ENCODE measurements at places on chromosomes 1 and 21.

- DNase-seq, result no peak
Observed at GRCh38 chr21:43861706-43862105, 3.3 kb upstream of the AGPAT3 start.

DNA sequence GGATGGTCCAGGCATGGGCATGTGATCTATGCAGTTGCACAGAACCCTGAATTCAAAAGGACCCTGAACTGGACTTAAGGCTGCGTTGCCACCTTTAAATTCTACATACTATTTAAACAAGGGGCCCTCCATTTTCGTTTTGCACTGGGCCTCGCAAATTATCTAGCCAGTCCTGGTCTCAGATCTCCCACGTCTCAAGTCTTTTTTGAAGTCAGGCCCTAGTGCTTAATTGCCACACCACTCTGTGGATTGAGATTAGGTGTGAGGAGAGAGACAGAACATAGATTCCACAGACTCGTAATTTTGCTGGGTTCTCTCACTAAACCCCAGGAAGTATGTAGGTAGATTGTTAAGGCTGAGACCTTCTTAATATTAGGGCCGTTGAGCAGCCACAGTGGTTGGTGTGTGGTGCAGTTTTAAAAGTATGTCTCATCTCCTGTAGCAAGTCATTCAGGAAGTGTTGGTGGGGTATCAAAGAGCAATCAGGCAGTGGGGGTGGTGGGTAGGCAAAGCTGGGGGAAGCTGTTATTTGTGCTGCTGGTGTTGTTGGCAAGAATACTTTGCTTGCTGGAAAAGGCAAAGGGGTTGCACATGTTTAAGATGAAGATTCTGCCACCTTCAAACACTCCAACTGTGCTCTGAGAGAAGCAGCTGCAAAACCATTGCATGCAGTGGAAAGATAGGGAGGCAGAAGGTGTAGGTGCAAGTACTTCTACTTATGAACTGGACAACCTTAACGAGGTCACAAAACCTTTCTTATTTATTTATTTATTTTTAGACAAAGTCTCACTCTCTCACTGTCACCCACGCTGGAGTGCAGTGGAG, 11.2 kb downstream of the CD84 start:
- DNase-seq, result peak; percentile 54

- no peak for DNase-seq
Observed at GRCh38 chr1:203799971-203800370, 4.5 kb downstream of the ZBED6 start.

DNA sequence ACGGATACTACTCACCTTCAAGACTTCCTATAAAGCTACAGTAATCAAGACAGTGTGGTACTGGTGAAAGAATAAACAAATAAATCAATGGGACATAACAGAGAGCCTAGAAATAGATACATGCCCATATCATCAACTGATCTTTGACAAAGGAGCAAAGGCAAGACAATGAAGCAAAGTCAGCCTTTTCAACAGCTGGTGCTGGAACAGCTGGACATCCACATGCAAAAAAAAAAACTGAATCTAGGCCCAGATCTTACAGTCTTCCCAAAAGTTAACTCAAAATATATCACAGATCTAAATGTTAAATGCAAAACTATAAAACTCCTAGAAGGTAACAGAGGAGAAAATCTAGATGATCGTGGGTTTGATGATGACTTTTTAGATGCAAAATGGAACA, 170.3 kb downstream of the MIS18A start:
- no peak for DNase-seq

- DNase-seq, result no peak
Observed at GRCh38 chr1:225851805-225852204, 30.4 kb downstream of the TMEM63A start.

- DNase-seq, result no peak
Observed at GRCh38 chr21:15748586-15748985, 18.8 kb downstream of the USP25 start.

DNA sequence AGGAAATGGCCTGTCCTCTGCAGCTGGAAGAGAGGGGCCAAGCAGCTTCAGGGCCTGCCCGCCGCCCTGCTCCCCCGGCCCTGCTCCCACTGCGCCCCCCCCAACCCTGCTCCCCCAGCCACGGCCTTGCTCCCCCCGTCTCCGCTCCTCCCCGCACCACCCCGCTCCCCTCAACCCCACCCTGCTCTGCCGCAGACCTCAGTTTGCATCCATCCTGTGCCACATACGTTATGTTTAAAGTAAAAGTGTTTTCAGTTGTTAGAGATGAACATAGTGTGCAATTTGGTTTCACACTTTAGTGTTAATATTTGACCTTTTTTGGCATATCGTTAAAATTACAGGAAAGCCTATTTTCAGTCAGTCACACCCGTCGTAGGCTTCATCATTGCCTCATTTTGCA, 34.1 kb upstream of the DIP2A start:
- DNase-seq, result no peak

DNA sequence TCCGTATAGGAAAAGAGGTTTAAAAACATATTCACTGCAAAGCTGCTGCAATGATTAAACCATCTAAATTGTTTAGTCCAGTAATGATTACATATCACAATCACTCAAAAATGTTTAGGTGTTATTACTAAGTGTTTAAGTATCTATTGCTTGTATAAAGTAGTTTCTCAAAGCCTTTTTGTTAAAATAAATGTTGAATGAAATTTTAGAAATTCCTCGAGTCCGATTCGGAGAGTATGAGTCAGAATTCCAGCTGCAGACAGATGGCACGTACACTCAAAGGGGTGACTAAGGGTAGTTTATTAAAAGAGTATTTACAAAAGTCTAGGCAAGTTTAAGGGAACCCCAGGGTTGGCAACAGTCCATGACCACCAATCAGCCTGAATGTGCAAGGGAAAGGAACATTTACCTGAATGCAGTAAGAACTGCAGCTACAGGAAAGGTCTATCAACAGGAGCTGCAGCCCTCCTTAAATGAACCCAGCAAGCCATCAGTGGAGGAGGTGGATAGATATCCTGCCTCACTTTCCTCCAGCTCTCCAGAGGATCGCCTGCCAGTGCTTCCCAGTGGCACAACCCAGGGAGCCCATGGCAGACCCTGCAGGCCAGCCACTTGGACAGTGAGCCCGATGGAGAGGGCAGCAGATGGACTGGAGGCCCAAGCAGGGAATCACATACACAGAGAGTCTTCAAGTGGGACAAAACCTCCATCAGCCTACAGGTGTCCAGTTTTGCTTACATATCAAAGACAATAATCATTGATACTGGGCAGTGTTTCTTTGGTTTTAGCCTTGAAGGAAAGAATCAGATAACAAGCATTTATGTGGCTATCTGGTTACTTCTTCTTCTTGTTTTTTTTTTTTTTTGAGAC, 92.1 kb upstream of the SLC44A3 start:
- no peak for DNase-seq

DNA sequence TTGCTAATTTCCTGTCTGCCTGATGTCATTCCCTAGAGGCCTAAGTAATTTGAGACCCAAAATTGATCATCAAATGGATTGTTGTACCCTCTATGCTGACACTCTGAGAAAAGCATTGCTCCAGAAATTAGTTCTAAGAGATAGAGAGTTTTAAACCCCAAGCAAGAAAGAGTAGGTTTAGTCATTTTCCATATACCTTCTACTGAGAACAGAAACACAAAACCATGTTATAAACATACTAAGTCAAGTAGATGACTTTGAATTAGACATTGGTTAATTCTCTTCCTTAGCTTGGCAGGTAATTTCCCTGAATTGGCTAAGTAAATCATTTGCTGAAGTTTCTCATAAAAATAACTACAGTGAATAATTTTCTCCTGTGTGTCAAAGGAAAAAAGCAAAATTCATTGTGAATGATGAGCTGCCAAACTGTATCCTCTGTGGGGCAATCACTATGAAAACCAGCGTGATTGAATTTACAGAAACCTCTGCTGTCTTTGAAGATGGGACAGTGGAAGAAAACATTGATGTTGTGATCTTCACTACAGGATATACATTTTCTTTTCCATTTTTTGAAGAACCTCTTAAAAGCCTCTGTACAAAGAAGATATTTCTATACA, 20.1 kb downstream of the FMO4 start:
- no peak for DNase-seq

DNA sequence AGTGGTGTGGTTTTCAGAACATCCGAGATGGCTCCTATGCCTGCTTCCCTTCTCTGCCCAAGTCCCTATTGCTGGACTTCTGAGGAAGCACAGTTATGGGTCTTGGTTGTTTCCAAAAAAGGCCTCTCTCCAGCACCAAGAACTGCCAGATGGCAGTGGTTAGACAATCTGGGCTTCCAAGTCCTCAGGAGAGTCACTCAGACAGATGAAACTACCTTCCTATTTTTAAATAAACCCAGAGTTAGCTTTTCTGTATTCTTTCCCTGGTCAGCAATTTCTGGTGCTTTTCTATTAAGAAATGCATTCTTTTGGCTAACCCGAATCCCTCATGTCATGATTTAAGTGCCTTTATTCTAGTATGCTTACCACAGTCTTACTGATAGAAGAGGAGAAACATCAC, 245.9 kb downstream of the PRDM2 start:
- DNase-seq, result no peak

GRCh38 chr21:24290151-24290833, 1317.0 kb downstream of the MRPL39 start:
- no peak for DNase-seq

GRCh38 chr1:228717081-228717480, 18.2 kb upstream of the RHOU start:
- no peak for DNase-seq
